ENCODE measurements at places on chromosomes 2 and 18. TPM values are rescaled to one million over a fixed set of nuclear protein-coding genes. Genes with fewer than 3 reads are reported as not detected.
A peak's percentile ranks its signal among the peaks of the same experiment; 100 is the strongest.

The SCYGR4 gene
- not detected for total RNA-seq

GRCh38 chr2:166900700-166901099 lies 12.4 kb downstream of the XIRP2 start:
- no peak overlapping the region for H3K4me3 ChIP-seq
- H3K27ac ChIP-seq: no peak overlapping the region
- no peaks in the 10 kb centered on the region for H3K4me1 ChIP-seq
- H3K27me3 ChIP-seq: no peaks in the 10 kb centered on the region
- H3K36me3 ChIP-seq: no peaks in the 10 kb centered on the region

GRCh38 chr2:177257471-177257870 lies 7.1 kb downstream of the NFE2L2 start:
- DNase-seq: no peak
- no peaks in the 10 kb centered on the region for H3K27me3 ChIP-seq
- no peaks in the 10 kb centered on the region for H3K36me3 ChIP-seq
- peaks cover 94% of the 10 kb centered on the region for H3K4me1 ChIP-seq
- H3K4me3 ChIP-seq: no peak overlapping the region

- H3K4me1 ChIP-seq: peaks cover 25% of the 10 kb centered on the region
- no peaks in the 10 kb centered on the region for H3K27me3 ChIP-seq
- no peak for DNase-seq
- no peak overlapping the region for H3K4me3 ChIP-seq
- no peaks in the 10 kb centered on the region for H3K36me3 ChIP-seq
Observed at GRCh38 chr2:236871500-236872001, 214.1 kb upstream of the COPS8 start.

DNA sequence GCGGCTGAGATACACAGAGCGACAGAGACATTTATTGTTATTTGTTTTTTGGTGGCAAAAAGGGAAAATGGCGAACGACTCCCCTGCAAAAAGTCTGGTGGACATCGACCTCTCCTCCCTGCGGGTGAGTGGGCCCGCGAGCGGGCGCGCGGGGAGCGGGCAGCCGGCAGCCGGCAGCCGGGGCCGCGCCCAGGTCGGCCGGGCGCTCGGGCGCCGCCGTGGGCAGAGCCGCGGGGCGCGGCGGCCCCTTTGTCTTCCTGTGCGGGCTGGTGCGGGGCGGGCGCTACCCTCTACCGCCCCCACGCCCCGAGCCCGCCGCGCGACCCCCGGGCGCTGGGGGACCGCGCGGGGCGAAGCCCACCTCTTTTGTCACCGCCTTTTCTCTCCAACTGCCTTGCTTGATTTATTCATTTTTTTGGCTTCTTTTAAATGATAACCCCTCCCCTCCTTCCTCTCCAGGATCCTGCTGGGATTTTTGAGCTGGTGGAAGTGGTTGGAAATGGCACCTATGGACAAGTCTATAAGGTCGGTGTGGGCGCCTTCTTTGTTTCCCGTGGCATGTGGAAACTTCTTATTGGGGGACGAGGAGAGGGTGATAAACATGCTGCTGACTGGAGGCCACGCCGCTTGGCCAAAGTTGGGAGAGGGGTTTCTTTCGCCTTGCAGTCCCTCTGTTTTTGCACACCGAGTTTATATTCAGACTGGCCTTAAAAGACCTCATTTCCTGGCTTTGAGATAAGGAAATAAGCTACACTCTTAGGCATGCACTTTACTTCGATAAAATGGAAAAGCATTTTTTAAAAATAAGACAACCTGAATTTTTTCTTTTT lies 722 bp downstream of the MAP4K4 start:
- peak overlapping the region; percentile 83 for H3K27ac ChIP-seq
- H3K4me1 ChIP-seq: peaks cover 26% of the 10 kb centered on the region
- peak; percentile 89 for DNase-seq
- H3K27me3 ChIP-seq: no peaks in the 10 kb centered on the region
- peak overlapping the region; percentile 76 for H3K4me3 ChIP-seq

The CENPA gene
- 0.86 TPM for total RNA-seq

GRCh38 chr2:30695749-30696148 lies 111.5 kb downstream of the CAPN13 start:
- DNase-seq: no peak
- no peak overlapping the region for H3K4me3 ChIP-seq
- no peaks in the 10 kb centered on the region for H3K27me3 ChIP-seq
- H3K4me1 ChIP-seq: no peaks in the 10 kb centered on the region
- H3K27ac ChIP-seq: no peak overlapping the region

DNA sequence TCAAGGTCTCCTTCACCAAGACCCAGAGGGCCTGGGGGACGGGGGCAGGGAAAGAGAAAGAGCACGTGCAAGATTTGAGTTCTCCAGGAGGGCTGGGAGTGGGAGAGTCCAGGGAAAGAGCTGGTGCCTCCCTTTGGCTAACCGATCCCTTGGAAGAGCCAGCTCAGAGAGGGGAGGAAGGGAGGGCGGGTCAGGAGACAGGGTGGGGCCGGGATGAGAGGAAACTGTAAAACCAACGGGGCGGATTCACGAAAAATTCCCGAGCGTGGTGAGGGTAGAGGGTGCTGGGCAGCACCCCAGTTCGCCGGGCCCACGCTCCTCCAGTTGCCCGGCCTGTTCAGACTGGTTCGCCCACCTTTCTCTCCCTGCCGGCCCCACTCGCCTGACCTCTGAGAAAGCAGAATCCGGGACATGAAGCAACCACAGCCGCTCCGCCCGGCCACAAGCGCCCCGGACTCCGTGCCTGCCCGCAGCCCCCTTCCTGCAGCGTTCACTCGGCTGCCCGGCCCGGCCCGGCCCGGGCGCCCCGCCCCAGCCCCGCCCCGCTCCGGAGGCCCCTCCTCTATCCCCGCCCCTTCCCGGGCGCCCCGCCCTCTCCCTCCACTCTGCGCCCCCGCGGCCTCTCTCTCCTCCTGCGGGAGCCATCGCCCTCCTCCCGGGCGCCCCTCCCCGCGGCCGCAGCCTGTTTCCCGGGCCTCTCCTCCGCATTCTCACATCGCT lies 230.9 kb upstream of the SMAD2 start:
- peaks cover 38% of the 10 kb centered on the region for H3K4me1 ChIP-seq
- H3K36me3 ChIP-seq: no peaks in the 10 kb centered on the region
- peak; percentile 96 for DNase-seq
- H3K27ac ChIP-seq: peak overlapping the region; percentile 91
- no peaks in the 10 kb centered on the region for H3K27me3 ChIP-seq
- H3K4me3 ChIP-seq: peak overlapping the region; percentile 58

- peaks cover 3% of the 10 kb centered on the region for H3K4me1 ChIP-seq
- H3K27me3 ChIP-seq: no peaks in the 10 kb centered on the region
- no peak overlapping the region for H3K27ac ChIP-seq
- DNase-seq: no peak
- no peak overlapping the region for H3K4me3 ChIP-seq
Observed at GRCh38 chr2:221102896-221103688, 469.0 kb downstream of the EPHA4 start.

- H3K4me1 ChIP-seq: no peaks in the 10 kb centered on the region
- no peak for DNase-seq
- no peak overlapping the region for H3K27ac ChIP-seq
- H3K27me3 ChIP-seq: no peaks in the 10 kb centered on the region
- no peaks in the 10 kb centered on the region for H3K36me3 ChIP-seq
Observed at GRCh38 chr18:74778191-74778847, 180.6 kb downstream of the ZNF407 start.

GRCh38 chr18:23593720-23594119 lies 7.4 kb upstream of the NPC1 start:
- no peak overlapping the region for H3K27ac ChIP-seq
- no peaks in the 10 kb centered on the region for H3K36me3 ChIP-seq
- H3K4me1 ChIP-seq: no peaks in the 10 kb centered on the region
- DNase-seq: no peak
- no peak overlapping the region for H3K4me3 ChIP-seq

DNA sequence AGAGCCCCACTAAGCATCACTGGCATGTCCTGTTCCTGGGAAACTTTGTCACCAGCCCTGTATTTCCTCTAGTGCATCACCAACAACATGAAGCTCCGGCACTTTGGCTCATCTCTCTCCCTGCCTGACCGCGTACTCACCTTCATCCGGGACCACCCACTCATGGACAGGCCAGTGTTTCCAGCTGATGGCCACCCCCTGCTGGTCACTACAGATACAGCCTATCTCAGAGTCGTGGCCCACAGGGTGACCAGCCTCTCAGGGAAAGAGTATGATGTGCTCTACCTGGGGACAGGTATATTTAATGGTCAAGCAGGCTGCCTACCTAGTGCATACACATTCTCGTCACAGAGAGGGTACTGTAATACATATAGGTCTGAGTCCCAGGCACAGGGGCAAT lies 21.0 kb downstream of the SEMA4F start:
- H3K4me1 ChIP-seq: no peaks in the 10 kb centered on the region
- DNase-seq: no peak
- H3K4me3 ChIP-seq: no peak overlapping the region
- no peak overlapping the region for H3K27ac ChIP-seq

DNA sequence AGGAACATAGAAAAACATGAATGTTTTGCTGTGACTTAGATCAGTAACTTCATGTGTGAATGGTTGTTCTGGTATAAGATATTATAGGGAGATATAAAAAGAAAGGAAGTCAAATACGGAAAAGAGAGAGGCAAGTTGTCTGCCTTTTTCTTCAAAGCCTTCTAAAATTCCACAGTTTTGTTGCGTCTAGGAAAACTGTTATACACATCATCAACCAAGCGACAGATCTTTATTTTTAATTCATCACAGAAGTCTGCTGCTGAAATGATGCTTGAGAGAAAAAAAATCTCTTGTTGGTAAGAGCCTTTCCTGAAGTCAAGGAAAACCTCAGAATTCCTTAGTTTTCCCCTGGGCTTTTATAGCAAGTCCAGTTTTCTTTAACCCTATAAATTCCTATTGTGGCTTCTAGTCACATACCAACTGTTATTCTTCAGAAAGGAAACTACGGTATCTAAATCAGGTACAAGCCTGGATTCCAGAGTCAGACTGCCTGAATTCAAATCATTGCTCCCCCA lies 36.3 kb upstream of the TANC1 start:
- H3K27ac ChIP-seq: no peak overlapping the region
- no peaks in the 10 kb centered on the region for H3K36me3 ChIP-seq
- no peak for DNase-seq

The MDH1 gene
- total RNA-seq: 121 TPM

The PMAIP1 gene
- 4.4 TPM for total RNA-seq

The MLPH gene
- total RNA-seq: 289 TPM

The GPR155 gene
- 4.9 TPM for total RNA-seq

GRCh38 chr2:100260712-100261620 lies 61.3 kb downstream of the LONRF2 start:
- no peaks in the 10 kb centered on the region for H3K36me3 ChIP-seq
- no peaks in the 10 kb centered on the region for H3K4me1 ChIP-seq
- peak; percentile 41 for DNase-seq
- H3K4me3 ChIP-seq: no peak overlapping the region
- no peaks in the 10 kb centered on the region for H3K27me3 ChIP-seq

The RFX8 gene
- total RNA-seq: 1.1 TPM

The ANTXR1 gene
- 45.4 TPM for total RNA-seq

The PTPRN gene
- 0.30 TPM for total RNA-seq

DNA sequence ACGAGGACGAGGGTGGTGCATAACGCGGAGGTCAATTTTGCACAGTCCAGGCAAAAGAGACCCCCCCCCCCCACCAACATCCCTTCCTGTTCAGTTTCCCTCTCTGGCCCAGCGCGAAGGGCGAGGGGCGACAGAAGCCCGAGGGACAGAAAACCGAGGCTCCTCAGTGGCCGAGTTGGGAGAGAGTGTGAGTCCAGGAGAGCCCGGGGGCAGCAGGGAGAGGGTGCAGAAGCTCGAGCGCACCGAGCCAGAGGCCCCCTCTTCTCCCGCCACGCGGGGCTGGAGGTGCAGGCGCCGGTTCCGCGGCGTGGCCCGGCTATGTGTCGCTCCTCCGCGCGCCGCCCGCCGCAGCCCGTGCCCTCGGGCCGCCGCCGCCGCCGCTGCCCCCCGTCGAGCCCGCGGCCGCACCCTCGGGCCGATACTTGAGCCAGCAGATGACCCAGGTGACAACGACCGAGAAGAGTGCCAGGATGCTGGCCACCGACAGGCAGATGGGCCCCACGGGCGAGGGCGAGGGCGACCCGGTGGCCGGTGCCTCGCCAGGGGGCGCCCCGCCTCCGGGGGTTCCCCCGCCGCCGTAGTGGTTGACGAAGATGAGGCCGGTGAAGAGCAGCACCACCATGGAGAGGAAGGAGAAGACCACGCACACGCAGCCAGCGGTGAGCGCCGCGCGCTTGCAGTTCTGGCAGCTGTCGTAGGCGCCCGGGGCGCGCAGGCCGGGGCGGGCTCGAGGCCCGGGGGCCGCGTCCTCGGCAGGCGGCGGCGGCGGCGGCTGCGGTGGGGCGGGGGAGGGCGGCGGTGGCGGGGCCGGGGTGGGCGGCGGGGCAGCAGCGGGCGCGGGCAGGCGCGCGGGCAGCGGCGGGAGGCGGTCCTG lies 20.2 kb upstream of the PAX3 start:
- DNase-seq: peak; percentile 90
- peaks cover 21% of the 10 kb centered on the region for H3K4me1 ChIP-seq
- no peak overlapping the region for H3K27ac ChIP-seq
- H3K27me3 ChIP-seq: peaks cover 7% of the 10 kb centered on the region
- H3K36me3 ChIP-seq: no peaks in the 10 kb centered on the region
- H3K4me3 ChIP-seq: peak overlapping the region; percentile 49

DNA sequence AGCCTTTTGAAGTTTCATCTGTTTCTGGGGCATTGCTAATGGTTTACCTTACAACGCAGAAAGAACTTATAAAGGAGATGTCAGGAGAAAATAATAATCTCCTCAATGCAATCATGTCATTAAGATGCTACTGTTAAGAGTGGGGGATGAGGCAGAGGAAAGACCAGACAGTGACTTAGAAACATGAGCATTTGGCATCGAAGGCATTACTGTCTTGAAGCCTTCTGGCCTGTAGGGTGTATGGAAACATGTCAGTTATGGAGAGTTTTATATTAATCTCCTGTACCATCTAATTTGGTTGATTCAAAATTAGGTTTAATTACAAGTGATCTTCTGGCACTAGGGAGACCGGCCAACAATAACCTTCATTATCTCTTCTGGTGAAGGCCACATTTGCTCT lies 32.5 kb downstream of the CDC42EP3 start:
- no peak for DNase-seq
- peaks cover 4% of the 10 kb centered on the region for H3K4me1 ChIP-seq
- peaks cover 8% of the 10 kb centered on the region for H3K36me3 ChIP-seq
- no peak overlapping the region for H3K4me3 ChIP-seq

DNA sequence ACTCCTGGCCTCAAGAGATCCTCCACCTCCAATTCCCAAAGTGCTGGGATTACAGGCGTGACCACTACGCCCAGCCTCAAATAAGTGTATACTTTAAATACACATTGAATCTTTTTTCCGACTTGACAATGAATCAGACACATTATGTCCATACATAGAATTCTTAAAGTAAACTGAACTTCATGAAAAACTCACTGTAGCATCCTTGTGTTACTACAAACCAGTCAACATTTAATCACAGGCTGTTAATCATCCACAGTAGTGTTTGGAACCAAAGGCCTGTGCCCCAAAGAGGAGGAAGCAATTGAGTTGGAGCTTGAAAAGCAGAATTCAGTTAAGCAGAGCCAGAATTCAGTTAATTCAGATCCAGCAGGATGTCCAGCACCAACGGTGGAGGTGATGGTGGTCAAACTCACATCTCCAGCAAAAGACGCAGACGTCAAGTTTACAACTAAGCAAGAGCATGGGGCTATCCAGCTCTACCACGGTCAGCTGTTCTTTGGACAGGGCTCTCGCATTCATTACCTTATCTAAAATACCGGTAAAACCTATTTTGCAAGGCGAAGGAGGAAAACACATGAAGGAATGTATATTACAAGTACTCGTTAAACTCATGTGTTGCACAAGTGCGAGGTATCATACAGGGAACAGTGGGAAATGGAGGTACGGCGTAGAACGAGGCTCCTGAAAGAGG lies 1.2 kb downstream of the SLC39A6 start:
- H3K4me3 ChIP-seq: peak overlapping the region; percentile 92
- DNase-seq: no peak
- no peaks in the 10 kb centered on the region for H3K27me3 ChIP-seq
- H3K4me1 ChIP-seq: peaks cover 21% of the 10 kb centered on the region
